DMS79 treated with DMSO at 0.1 percent for 48 hours (cell line): ENCODE measurements at places on chromosomes 13 and 19.

DNA sequence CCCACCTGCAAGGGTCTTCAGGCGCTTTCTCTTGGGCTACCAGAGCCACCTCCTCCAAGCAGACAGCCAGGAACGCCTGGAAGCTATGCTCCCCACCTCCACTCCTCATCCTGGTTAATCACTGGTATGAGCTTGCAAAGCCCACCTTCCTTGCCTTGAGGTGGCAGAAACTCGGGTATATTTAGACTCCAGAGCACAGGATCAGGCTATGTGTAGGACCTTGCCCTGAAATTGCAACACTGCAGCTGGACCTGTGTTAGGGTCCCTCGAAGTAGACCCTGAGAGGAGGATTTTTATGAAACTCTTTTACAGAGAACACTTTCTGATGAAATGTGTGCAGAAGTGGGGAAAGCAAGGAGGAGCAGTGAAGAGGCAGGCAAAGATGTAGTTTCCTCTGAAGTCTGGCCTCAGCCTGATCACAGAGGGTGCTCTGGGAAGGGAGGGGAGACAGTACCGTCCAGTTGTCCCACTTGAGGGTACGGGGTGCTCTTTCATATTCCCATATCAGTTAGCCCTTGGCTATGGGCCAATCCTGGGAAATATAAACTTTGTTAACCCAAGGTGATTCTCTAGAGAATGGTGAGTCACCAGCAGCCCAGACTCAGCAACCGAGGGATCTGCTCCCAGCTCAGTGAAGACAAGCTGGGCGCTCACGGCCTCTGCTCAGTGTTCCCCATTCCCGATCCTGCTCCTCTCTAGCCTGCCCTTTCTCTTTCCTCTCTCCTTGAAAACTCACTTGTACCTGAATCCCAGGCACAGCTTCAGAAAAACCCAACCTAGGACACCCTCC lies 157.9 kb downstream of the UQCRFS1 start:
- DNase-seq = no peak

GRCh38 chr13:110359840-110360301 lies 52.8 kb downstream of the COL4A2 start:
- no peak for DNase-seq

DNA sequence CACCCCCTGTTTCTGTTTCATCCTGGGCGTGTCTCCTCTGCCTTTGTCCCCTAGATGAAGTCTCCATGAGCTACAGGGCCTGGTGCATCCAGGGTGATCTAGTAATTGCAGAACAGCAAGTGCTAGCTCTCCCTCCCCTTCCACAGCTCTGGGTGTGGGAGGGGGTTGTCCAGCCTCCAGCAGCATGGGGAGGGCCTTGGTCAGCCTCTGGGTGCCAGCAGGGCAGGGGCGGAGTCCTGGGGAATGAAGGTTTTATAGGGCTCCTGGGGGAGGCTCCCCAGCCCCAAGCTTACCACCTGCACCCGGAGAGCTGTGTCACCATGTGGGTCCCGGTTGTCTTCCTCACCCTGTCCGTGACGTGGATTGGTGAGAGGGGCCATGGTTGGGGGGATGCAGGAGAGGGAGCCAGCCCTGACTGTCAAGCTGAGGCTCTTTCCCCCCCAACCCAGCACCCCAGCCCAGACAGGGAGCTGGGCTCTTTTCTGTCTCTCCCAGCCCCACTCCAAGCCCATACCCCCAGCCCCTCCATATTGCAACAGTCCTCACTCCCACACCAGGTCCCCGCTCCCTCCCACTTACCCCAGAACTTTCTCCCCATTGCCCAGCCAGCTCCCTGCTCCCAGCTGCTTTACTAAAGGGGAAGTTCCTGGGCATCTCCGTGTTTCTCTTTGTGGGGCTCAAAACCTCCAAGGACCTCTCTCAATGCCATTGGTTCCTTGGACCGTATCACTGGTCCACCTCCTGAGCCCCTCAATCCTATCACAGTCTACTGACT lies at the start of gene KLK3:
TSS of gene KLK3 (plus strand) at position 280 of the 775 bp plus-strand sequence. CDS start at position 321, 41 bp downstream.
- DNase-seq = no peak

GRCh38 chr13:75308222-75308621 lies 173.7 kb downstream of the TBC1D4 start:
- no peak for DNase-seq

DNA sequence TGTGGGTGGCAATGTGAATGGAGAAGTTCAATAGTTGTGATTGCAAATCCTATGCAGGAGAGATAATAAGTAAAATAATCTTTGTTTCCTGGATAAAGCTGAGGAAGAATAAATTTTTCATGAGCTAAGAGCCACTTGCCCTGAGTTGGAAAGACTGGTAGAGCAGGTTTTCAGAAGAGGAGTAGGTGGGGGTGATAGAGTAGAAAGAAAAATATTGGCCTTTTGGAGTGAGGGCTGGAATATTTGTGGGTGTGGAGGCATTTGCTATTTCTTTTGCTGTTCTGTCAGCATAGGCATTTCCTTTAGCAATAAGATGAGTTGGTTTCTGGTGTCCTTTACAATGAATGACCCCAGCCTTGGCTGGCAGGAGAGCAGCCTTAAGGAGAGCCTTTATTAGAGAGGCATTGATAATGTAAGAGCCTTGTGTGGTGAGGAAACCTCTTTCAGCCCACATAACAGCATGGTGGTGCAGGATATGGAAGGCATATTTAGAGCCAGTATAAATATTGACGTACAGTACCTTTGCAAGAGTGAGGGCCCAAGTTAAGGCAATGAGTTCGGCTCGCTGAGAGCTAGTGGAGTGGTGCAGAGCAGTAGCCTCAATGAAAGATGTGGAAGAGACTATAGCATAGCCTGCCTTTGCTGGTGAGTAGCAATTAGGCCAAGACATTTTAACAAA lies 11.6 kb upstream of the ZNF431 start:
- DNase-seq = peak; percentile 27

DNA sequence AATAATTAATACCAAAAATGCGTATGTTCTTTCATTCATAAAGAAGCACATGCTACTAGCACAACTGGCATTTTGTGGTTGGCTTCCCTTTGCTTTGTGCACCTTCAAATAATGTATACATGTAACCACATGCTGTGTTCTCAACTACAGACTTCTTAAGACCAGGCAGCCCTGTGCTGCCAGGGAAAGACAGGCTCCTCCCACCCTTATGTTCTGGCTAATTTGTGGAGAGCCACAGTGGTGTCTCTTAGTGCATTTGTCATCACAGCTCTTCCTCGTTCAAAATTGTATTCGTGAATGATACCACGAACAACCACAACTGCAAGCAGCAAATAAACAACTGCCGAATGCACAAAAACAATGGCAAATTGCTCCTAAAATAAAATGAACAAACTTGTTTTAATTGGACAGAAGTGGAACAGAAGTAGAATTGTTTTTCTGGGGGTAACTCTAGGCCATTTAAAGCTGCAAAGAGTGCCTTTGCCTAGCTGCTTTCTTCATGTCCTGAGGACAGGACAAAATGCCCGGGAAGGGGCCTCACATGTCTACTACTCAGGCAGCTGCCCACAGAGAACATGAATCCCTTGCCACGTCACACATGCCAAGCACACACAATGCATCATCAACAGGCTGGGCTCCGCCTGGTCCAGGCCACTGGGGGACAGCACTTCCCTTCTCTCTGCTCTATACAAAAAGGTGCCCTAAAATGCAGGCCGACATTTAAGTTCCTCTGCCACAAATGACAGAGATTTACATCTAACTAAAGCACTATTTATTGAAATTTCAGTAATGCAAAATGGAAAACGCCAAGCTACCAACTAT lies 21.7 kb downstream of the IRS2 start:
- DNase-seq = peak; percentile 40

DNA sequence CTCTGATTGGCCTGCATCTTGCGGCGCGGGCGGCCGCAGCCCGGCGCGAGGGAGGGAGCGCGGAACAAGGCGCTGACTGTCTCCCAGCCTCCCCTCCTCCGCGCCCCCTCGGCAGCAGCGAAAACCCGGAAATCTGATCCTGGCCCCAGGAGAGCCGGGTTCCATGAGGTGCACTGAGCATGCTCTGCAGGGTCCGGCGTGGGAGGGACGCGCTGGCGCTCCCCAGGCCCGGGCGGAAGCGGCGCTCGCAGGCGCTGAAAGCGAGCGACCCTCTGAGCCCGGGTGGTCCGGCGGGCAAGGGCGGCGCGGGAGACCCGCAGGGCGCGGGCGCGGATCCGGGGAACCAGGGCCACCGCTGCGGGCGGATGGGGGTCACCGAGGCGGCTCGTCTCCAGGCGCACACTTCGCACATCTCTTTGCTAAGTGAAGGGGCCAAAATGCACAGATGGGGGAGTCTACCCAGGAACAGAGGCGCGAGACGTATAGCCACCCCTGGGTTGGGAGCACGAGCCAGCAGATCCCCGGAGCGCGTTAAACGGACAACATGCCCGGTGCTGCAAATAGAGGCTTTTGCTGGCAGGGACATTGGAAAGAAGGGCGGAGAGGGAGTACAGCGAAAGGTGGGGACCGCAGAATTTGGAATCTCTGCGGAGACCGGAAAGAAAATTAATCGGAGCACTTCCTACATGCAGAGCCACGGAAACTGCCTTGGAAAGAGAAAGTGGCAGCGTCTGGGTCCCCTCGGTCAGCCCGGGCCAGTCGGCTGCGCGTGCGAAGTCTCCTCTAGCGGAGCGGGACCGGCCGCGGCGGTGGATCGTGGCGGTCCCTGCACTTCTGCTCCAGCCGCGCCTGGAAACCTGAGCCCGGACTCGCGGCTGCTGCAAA lies 510 bp upstream of the PCDH9 start:
- peak; percentile 48 for DNase-seq

DNA sequence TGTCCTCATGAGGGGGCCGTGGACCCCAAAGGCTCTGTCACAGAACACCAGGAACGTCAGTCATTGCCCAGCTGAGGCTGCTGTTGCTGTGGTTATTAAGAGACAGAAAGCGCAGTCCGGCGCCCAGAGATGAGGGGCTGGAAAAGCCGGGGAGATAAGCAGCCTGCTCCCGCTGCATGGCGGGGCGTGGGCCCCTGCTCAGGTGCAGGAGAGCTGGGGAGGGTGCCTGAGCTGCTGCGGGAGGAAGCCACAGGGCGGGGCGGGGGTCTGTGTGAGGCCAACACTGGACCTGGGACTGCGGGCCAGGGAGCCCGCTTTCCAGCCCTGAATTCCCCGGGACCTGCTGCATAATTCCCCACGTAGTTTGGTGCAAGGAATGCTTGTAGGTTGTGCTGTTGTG lies 11.3 kb downstream of the SOX1 start:
- no peak for DNase-seq

GRCh38 chr13:27960362-27961226 lies 8.5 kb downstream of the CDX2 start:
- no peak for DNase-seq

GRCh38 chr19:438416-438958 lies 22.3 kb downstream of the SHC2 start:
- DNase-seq = no peak

DNA sequence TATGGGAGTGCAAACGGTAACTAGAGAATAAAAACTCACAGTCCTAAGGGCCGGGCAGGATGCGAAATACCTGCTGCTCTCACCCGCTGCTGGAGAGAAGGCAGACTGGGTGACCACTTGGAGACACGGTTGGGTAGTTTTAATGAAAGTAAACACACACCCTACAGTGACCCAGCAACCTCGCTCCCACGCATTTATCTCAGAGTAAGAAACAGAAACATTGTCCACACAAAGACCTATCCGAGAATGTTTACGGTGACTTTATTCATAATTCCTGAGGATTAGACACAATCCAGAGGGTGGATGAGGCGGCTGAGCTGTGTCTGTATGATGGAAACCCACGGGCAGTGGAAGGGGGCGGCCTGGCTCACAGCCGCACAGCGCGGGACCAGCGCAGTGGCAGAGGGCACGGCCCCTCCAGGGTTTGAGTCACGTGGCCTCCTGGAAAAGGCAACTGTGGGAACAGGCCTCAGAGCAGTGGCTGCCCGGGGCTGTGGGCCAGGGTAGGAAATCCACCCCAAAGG lies 73.5 kb upstream of the C13orf46 start:
- peak; percentile 80 for DNase-seq
